ENCODE measurements at places on chromosomes 2 and 18.
A peak's percentile ranks its signal among the peaks of the same experiment; 100 is the strongest.

GRCh38 chr18:45954070-45954934, 12.8 kb downstream of the EPG5 start:
- DNase-seq, result no peak

- no peak for DNase-seq
These were observed 14.9 kb downstream of the IL1B start for GRCh38 chr2:112821682-112822081.

DNA sequence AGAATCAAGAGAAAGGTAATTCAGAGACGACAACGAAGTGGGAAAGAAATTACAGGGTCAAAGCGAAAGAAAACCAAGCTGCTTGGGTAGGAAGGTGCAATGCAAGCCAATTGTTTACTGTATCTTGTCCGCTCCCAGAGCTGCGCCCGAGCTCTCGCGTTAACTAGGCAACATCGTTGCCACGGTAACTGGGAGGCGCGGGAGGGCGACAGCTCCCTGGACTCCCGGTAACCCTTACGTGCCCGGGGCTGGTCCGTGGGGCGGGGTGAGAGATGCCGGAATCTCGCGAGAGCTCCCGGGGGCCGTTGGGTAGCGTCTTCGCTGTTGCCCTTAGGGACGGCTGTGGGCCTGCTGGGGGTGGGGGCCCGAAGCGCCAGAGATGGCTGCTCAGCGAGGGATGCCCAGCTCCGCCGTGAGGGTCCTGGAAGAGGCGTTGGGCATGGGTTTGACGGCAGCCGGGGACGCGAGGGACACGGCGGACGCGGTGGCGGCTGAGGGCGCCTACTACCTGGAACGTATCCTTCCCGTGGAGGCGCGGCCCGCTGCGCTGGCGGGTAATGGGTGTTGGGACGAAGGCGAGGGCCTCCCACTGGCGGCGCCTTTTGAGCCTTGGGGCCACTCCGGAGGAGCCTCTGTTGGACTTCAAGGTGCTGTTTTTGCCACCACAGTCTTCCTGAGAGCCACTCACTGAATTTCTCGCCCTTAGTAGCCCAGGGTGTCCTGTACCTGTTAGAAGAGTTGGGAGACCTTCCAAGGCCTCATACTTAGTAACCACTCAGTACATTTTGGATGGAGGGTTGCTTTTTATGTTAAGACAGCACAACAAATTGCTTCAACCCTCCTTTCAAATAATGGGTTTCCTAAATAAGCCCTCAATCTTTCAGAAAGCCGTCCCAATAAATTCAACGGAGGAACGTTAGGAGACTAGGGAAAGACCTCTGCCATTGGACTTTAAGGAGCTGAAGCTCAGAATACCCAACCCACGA, at the start of gene SPAG16:
Gene SPAG16 (plus strand): TSS at position 360 of the 986 bp plus-strand sequence.
- DNase-seq, result peak; percentile 97

DNA sequence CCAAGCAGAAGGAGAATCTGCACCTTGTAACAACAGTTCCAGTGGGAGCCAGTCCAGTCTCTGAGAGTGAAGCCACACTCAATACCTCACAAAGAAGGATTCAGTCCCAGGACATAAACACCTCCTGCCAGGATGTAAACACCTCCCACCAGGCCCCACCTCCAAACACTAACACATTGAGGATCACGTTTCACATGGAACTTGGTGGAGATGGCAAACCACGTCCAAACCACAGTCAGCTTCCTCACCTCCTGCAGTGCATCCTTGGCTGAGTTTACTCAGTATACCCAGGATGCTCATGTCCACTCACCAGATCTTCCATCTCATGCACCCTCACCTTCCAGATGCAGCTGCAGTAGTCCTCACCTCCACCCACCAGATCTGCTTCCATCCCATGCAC, 37.8 kb upstream of the TMEM18 start:
- no peak for DNase-seq

- DNase-seq, result no peak
These were observed 21.9 kb upstream of the USP14 start for GRCh38 chr18:136433-136832.

DNA sequence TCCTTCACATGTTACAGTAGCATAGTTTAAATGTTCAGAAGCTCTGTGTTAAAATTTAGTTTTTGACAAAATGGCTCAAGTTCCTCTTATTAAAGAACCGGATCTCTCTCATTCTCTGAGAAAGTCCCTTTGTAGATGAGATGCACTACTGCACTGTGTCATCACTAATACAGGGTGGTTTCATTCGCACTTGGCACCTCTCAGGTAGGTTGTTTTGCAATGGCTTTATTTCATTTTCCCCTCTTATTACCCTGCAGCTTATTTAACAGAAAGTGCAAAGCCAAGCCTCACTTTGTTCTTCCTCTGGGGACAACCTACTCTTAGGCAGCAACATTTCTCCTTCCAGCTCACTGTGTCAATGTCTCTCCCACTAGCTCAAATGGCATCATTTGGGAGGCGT, 185.1 kb downstream of the DLGAP1 start:
- no peak for DNase-seq

DNA sequence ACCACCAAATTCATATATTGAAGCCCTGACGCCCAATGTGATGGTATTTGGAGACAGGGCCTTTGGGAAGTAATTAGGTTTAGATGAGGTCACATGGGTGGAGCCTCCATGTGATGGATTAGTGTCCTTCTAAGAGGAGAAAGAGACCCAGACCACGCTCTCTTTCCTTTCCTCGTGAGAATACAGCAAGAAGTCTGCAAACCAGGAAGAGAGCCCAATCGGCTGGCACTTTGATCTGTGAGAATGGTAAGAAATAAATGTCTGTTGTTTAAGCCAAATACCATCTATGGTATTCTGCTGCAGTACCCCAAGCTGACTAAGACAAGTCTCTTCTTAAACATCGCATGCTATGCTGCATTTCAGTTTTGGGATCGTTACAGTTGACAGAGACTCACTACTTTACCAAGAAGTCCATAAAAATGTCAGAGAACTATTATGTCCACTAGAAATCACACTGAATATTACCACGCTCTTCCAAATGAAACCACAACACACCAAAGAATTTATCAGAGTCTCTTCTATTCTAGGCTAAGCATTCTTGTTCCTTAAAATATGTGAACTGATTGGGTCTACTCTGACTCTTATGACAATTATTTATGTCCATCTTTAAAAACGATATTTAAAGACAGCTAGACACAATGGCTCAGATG, 48.5 kb downstream of the LPIN2 start:
- no peak for DNase-seq

GRCh38 chr2:137837830-137838229, 126.4 kb upstream of the HNMT start:
- DNase-seq, result no peak

DNA sequence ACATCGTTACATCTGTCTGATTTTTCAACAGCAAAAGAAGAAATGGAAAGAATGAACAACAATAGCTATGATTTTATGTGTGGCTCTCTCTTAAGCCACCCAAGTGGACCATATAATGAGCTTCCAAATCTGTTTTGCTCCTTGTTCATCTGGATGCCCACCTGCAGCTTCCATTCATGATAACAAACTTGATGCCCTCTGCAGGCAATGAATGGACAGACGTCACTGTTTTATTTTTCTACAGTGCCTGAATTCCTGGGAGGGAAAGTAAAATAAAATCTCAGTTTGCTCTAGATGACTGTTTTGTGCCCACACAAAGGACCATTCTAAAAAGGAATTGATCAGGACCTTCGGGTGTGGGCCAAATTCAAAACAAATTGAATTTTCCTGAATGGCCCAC, 5.0 kb downstream of the MREG start:
- no peak for DNase-seq
